SHP77 treated with DMSO at 0.1 percent for 48 hours (cell line): ENCODE measurements at places on chromosomes 2 and 18.

GRCh38 chr2:226702376-226702775, 97.2 kb downstream of the IRS1 start:
- no peak for DNase-seq

DNA sequence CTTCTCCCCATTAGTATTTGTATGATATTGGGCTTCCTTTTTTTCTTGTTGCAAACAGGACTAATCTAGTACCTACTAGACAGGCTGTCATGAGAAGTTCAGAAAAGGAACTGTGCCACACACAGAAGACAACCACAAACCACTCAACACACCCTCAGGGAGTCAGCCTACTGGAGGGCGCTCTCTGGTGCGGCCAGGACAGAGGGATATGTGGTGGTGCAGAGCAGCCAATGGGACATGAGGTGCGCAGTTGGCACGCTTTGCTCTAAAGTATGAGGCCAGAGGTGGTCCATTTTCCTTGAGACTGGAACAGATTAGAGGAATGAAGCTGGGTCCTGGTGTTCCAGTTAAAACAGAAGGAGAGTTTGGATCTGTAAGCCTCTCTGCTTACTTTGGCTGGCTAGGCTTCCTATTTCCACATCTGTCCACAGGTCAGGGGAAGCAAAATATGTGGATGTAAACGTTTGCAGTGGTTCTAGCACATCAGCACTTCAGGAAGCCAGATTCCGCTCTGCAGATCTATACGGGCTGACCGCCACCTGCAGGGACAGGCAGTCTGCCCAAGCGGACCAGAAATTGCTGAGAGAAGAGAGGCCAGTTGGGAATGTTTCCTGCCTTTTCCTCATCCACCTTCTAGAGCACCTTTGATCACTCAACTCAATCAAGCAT, 114.1 kb downstream of the GFPT1 start:
- DNase-seq, result no peak

DNA sequence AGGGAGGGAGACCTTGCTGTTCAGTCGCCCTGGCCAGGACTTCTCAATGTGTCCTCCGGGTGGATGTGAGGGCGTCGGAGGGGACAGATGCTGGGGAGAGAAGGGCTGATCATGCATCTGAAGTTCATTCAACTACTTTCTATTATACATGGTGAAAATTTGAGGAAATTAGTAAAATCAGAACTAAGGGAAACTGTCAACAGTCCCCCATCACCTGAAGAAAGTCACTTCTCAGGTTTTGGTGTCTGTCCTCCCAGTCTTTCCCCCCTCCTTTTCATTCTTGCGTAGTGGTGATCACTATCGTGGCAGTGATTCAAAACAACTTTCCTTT, 17.4 kb upstream of the ACKR3 start:
- no peak for DNase-seq

- no peak for DNase-seq
Measured at GRCh38 chr2:30439879-30440278, 7.2 kb upstream of the LCLAT1 start.

- DNase-seq, result no peak
Measured at GRCh38 chr2:24456599-24457556, 34.2 kb upstream of the NCOA1 start.

DNA sequence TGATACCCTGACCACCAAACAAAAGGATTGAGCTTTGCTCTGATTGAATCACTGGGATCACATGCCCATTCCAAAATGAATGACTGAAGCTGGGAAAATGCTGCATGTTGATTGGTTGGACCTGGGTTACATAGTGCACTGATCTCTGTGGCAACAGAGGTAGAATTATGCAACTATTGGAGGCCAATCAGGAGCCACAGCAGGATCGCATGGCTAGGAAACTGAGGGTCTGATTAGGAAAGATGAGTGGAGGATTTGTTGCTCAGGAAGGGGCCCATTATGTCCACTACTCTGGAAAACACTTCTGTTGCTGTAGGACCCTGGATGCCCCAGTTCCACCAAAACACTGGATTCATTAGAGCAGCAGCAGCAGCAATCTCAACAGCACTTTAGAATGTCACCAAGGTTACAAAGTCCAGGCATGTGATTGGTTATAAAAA, 25.9 kb upstream of the SGPP2 start:
- DNase-seq, result no peak

GRCh38 chr2:223585666-223586065, 16.5 kb downstream of the SCG2 start:
- peak; percentile 60 for DNase-seq

- no peak for DNase-seq
Measured at GRCh38 chr2:50514901-50515300, 517.0 kb downstream of the NRXN1 start.

- DNase-seq, result no peak
Measured at GRCh38 chr2:207813221-207813916, 43.7 kb upstream of the FZD5 start.

GRCh38 chr18:21167641-21168377, 56.2 kb upstream of the ROCK1 start:
- DNase-seq, result peak; percentile 76

DNA sequence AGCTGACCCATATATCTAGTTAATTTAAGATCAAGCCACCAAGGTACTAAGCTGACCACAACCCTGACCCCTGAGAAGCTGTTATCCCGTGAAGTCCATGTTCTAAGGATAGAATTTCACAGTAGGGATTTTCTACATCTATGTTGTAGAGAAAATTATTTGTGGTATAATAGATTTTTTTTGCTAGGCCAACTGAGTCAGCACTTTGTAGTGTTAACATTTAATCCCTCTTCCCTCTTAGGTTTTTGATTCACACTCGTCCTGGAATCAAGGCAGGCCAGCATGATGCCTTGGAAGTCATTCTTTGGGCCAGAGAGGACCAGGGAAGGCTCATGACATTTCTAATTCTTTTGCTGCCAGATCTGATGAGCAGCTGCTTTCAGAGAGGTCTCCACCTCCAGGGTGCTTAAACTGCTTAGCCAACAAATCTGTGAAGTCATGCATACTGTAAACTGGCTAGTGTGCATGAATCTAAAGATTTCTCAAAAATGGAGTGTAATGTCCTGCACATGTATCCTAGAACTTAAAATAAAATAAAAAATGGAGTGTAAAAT, 102.5 kb downstream of the RBM43 start:
- no peak for DNase-seq

GRCh38 chr18:55233857-55234256, 274.6 kb upstream of the CCDC68 start:
- no peak for DNase-seq

GRCh38 chr2:75592888-75593287, 32.1 kb upstream of the EVA1A start:
- no peak for DNase-seq

- DNase-seq, result no peak
Measured at GRCh38 chr18:41644466-41644865, 310.6 kb upstream of the PIK3C3 start.

GRCh38 chr2:66497431-66498288, 62.7 kb downstream of the MEIS1 start:
- no peak for DNase-seq

GRCh38 chr18:62771494-62772270, 56.3 kb downstream of the PHLPP1 start:
- DNase-seq, result no peak

- no peak for DNase-seq
Measured at GRCh38 chr2:191341436-191341835, 96.2 kb downstream of the MYO1B start.

DNA sequence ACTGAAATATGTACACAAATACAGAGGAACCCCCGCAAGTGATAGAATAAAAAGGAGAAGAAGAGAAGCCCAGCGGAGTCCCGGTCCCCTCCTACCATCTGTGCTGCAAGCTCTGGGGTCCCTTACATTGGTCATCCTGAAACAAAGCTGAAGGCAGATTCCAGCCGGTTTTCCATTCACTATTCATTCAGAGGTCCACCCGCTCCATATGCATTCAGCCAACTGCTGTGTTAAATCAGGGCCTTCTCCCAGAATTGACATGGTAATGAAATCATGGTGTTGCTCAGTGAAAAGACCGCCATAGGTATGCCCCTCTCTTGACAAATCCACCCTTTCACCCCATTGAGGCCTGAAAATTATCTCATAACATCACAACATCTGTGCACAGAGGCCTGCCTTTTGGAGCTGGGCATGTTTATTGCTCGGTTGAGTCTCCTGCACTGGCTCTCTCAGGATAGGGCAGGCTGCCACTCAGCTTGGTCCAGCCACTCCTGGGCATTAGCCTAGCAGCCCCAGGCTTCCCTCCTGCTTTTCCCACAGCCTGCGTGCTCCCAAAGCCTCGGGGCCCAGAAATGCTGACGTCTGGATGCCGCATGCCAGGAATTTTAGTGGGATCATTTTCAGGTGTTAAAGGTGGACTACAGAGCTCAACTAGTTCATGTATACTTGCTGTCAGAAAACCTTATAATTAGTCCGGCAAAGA, 39.3 kb upstream of the ID2 start:
- no peak for DNase-seq

DNA sequence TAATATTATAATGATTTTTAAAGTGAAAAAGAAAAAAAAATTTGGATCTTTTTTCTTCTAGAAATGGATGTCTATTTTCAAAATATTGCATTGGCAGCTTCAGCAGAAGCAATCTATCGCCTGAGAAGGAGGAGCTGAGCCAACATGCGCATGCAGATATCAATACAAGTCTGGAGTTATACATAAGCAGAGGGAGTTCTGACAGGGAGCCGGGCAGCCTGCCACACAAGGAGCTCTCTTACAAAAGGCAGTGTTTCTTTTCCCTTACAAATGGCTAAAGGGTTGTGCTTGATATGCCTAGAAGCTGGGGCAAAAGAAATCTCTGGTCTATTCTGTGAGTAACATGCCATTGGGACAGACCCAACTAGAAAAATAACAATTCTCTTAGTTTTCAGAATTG, 291.9 kb upstream of the TRIB2 start:
- no peak for DNase-seq
